ENCODE measurements at places on chromosomes 5 and 9. TPM values are rescaled to one million over a fixed set of nuclear protein-coding genes. Genes with fewer than 3 reads are reported as not detected.

DNA sequence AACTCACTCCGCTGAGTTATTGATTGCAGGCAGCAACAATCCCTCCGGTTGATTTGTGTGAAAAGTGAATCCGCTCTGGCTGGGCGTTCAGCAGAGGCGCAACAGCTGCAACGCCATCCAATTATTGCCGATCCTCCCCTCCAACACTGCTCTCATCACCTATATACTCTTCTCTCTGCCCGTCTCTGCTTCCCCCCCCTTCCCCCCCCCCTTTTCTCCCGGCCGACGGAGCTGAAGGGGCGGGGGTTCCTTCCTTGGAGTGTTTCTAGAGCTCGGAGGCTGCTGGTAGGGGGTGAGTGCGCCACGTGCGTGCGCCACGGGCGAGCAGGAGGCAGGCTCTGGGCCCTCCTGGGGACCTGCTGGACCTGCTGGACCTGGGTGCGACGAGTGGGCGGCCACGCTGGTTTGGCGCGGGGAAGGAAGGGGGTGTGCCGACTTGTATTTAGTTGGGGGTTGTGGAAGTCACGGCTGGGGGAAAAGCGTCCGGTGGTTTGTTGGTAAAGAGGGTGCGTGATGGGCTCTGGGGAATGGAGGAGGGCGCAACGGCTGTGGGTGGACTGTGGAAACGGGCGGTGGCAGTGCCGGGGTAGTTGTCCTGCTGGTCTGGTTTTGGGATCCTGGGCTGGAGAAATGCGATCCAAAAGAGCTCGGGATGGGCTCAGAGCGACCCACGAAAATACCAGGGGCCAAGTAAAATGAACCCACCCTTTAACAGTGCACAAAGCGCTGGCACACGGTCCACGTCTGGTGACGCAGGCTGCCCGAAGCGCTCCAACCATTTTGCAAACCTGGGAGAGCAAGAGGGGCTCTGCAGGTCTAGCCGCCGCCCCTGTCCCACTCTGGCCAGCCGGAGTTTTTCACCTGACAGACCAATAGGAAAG, 6.4 kb upstream of the MEF2C start:
- peak; percentile 37 for DNase-seq
- peak overlapping the region; percentile 58 for H3K4me3 ChIP-seq
- peaks cover 25% of the 10 kb centered on the region for H3K4me1 ChIP-seq
- no peaks in the 10 kb centered on the region for H3K36me3 ChIP-seq

DNA sequence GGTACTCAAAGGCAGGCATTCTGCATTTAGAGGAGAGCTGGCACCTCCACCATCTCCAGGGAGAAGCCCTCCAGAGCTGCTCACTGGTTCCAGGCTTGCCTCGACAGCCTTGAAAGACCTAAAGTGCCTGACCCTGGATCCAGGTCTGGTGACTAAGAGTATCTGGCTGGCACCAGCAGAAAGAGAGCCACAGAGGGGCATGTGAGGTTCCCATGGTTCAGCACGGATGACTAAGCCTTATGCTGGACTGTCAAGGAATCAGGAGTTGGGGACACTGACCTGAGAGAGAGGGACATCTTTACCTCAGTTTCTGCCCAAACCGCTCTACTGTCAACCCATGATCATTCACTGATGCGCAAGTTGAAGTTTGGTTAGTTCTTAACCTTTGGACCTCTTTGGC, 3.0 kb downstream of the ACTL7A start:
- no peak for DNase-seq
- H3K36me3 ChIP-seq = peaks cover 17% of the 10 kb centered on the region
- H3K27me3 ChIP-seq = no peaks in the 10 kb centered on the region
- H3K27ac ChIP-seq = no peak overlapping the region

- peak; percentile 63 for DNase-seq
- peaks cover 17% of the 10 kb centered on the region for H3K27me3 ChIP-seq
- H3K4me1 ChIP-seq = peaks cover 11% of the 10 kb centered on the region
- no peak overlapping the region for H3K27ac ChIP-seq
- no peaks in the 10 kb centered on the region for H3K36me3 ChIP-seq
- H3K4me3 ChIP-seq = no peak overlapping the region
Measured at GRCh38 chr5:17132444-17133083, 84.9 kb upstream of the BASP1 start.

- H3K36me3 ChIP-seq = no peaks in the 10 kb centered on the region
- no peaks in the 10 kb centered on the region for H3K27me3 ChIP-seq
- no peak overlapping the region for H3K4me3 ChIP-seq
- no peak for DNase-seq
Measured at GRCh38 chr9:102700936-102701335, 294.2 kb upstream of the CYLC2 start.

DNA sequence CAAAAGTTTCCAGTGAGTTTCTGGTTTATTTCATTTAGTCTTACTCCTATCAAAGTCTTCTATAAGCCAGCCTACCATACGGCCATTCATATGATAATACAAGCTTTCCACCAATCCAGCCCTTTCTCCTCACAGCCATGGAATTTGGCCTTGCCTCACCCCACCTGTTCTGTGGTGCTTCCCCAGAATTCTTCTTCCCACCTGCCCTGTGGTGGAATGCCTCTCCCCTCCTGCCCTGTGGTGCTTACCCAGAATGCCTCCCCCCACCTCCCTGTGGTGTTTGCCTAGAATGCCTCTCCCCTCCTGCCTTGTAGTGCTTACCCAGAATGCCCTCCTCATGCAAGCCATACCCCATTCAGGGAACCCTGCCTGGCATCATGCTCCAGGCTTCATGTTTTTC, 90.3 kb upstream of the APC start:
- no peaks in the 10 kb centered on the region for H3K27me3 ChIP-seq
- H3K4me1 ChIP-seq = no peaks in the 10 kb centered on the region
- no peak for DNase-seq
- H3K36me3 ChIP-seq = no peaks in the 10 kb centered on the region
- H3K4me3 ChIP-seq = no peak overlapping the region

- H3K27ac ChIP-seq = no peak overlapping the region
- H3K27me3 ChIP-seq = peaks cover 3% of the 10 kb centered on the region
- peak; percentile 71 for DNase-seq
- H3K4me1 ChIP-seq = peaks cover 25% of the 10 kb centered on the region
Measured at GRCh38 chr5:159805021-159805420, 111.3 kb upstream of the ADRA1B start.

DNA sequence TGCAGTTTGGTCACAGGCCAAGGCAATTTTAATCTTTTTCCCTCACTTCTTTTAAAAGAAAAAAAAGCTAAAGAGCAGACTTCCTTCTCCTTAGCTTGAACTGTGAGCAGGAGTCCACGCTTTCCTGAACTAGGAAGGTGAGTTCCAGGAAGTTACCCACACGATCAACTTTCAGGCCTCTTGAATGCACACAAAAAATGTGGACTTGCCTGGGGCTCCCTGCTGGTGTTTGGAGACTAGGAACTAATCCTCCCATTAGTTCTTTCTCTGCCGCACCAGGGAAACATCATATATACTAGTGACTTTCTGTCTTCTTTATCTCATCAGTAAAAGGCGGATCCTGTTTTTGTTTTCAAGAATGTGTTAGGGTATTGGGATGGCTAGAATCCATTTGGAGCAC, 240.0 kb downstream of the GOLPH3 start:
- no peak overlapping the region for H3K27ac ChIP-seq
- no peak for DNase-seq
- peaks cover 17% of the 10 kb centered on the region for H3K4me1 ChIP-seq
- H3K4me3 ChIP-seq = no peak overlapping the region
- H3K27me3 ChIP-seq = no peaks in the 10 kb centered on the region

DNA sequence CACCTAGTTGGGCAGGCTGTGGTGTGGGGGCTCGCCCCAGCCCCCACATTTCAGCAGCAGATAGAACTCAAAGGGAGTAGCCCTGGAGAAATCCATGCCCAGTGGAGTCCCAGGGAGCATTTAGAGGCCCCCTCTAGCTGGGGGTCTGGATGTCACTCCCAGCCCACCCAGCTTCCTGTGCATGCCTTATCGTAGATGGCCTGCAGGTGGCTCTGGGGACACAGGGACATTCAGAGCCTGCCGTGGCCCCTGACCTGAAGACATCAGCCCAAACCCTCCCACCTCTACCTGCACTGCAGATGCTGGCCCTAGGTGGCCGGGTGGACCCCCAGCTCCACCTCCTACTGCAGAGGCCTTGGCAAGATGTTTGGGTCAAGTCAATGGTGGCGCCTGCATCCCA, 49.0 kb upstream of the LMX1B start:
- no peak for DNase-seq
- no peak overlapping the region for H3K4me3 ChIP-seq
- H3K4me1 ChIP-seq = peaks cover 16% of the 10 kb centered on the region
- H3K27ac ChIP-seq = no peak overlapping the region
- no peaks in the 10 kb centered on the region for H3K36me3 ChIP-seq
- no peaks in the 10 kb centered on the region for H3K27me3 ChIP-seq

DNA sequence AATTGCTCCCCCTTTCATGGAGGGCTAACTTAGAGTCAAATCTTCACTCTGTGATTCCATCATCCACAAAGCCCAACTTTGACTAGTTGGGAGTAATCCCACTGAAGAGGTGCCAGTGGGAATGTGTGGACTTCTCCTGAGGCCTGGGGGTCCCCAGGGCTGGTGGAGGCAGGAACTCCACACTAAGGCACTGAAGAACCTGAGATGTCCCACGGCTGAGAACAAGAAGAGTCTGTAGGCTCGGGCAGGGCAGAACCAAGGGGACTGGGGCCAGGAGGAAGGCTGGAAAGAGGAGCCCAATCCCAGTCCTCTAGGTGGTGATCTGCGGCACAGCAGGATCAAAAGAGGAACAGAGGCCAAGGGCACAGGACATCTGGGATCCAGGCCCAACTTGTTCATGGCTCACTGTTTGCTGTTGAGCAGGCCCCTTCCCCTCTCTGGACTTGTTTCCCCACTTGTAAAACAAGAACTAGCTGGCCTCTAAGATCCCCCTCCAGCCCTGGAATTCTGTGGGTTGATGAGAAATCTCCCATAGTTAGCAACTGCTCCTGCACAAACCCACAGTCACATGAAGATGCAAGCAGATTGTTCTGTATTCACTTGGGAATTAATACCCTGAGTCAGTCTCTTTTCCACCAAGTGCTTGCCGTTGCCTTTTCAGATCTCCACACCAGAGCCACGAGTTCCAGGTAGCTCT, 32.7 kb upstream of the ALDH1B1 start:
- no peaks in the 10 kb centered on the region for H3K27me3 ChIP-seq
- H3K27ac ChIP-seq = no peak overlapping the region
- no peak for DNase-seq

GRCh38 chr5:131289738-131290137, 25.9 kb downstream of the CDC42SE2 start:
- no peak overlapping the region for H3K4me3 ChIP-seq
- H3K27ac ChIP-seq = no peak overlapping the region
- H3K4me1 ChIP-seq = no peaks in the 10 kb centered on the region
- H3K36me3 ChIP-seq = peaks cover 5% of the 10 kb centered on the region

- peak within 1 kb of the TSS; percentile 82 for H3K4me3 ChIP-seq
- peak within 1 kb of the TSS; percentile 85 for H3K27ac ChIP-seq
- H3K4me1 ChIP-seq = peaks cover 39% of the 10 kb centered on the region
- H3K36me3 ChIP-seq = no peaks in the 10 kb centered on the region
- H3K27me3 ChIP-seq = no peaks in the 10 kb centered on the region
Measured at GRCh38 chr9:5450359-5451091, at the start of gene CD274. Gene CD274 (plus strand): TSS chr9:5450542. CDS start chr9:5456114, 5,572 bp downstream.

GRCh38 chr9:34343090-34343489, 13.7 kb downstream of the NUDT2 start:
- H3K27ac ChIP-seq = no peak overlapping the region
- H3K36me3 ChIP-seq = peaks cover 77% of the 10 kb centered on the region
- H3K4me3 ChIP-seq = no peak overlapping the region
- no peaks in the 10 kb centered on the region for H3K27me3 ChIP-seq

- no peak overlapping the region for H3K27ac ChIP-seq
- no peaks in the 10 kb centered on the region for H3K36me3 ChIP-seq
- no peak overlapping the region for H3K4me3 ChIP-seq
- no peaks in the 10 kb centered on the region for H3K27me3 ChIP-seq
Measured at GRCh38 chr9:35869621-35870216, 482 bp downstream of the OR13J1 start.

GRCh38 chr5:73783828-73784227, 157.8 kb downstream of the ARHGEF28 start:
- H3K4me3 ChIP-seq = no peak overlapping the region
- H3K27ac ChIP-seq = no peak overlapping the region
- DNase-seq = no peak
- H3K4me1 ChIP-seq = peaks cover 13% of the 10 kb centered on the region

DNA sequence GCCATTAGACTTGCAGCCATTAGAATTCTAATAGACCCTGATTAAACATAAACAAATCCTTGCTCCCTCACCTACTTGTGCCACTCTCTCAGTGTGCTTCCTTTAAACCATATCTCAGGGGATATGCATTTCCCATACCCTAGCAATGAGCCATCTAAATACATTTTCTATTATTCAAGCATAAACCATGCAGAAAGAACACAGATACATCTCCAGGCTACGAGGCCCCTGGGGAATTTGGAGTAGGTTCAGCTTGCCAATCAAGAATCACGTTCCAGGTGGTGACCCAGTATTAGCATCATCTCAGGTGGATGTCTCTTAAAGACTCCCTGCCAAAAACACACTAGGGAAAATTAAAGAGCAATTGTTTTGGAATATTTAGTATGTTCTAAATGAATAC, 93.0 kb upstream of the CCL21 start:
- no peaks in the 10 kb centered on the region for H3K4me1 ChIP-seq
- H3K36me3 ChIP-seq = no peaks in the 10 kb centered on the region
- H3K4me3 ChIP-seq = no peak overlapping the region
- H3K27ac ChIP-seq = no peak overlapping the region
- DNase-seq = no peak
- peaks cover 19% of the 10 kb centered on the region for H3K27me3 ChIP-seq

DNA sequence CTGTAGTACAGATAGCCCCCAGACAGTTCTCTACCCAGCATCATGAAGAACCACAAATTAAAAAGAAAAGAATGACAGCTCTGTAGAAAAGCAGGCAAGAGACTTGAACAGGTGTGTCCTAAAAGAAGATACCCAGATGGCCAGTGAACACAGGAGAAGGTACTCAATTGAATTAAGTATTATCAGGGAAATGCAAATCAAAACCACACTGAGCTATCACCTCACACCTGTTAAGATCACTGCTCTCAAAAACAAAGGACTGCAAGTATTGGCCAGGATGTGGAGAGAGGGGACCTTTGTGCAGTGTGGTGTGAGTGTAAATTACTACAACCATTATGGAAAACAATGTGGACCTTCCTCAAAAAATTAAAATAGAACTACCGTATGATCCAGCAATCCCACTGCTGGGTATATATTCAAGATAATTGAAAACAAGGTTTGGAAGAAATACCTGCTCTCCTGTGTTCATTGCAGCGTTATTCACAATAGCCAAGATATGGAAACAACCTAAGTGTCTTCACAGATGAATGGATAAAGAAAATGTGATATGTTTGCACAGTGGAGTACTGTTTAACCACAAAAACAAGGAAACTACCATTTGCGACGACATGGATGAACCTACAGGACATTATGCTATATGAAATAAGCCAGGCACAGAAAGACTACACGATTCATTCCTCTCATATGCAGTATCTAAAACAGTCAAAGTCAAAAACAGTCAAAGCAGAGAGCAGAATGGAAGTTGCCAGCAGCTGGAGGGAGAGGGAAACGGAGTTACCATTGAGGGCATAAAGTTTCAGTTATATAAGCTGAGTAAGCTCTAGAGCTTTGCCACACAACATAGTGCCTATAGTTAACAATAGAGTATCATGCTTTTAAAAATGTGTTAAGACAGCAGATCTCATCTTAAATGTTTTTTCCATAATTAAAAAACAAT, 102.6 kb downstream of the WNK2 start:
- H3K4me1 ChIP-seq = no peaks in the 10 kb centered on the region
- no peaks in the 10 kb centered on the region for H3K36me3 ChIP-seq
- H3K4me3 ChIP-seq = no peak overlapping the region
- H3K27me3 ChIP-seq = peaks cover 33% of the 10 kb centered on the region
- H3K27ac ChIP-seq = no peak overlapping the region

The TEX48 gene
- not detected for polyA plus RNA-seq

The IL5 gene
- not detected for polyA plus RNA-seq

The AHRR gene
- 0.15 TPM for polyA plus RNA-seq

The DPYSL3 gene
- not detected for polyA plus RNA-seq

The EQTN gene
- polyA plus RNA-seq = not detected

The SLC6A3 gene
- polyA plus RNA-seq = not detected

The EDIL3 gene
- not detected for polyA plus RNA-seq

The SPINK6 gene
- polyA plus RNA-seq = not detected

Data from CD14-positive monocyte (primary cell).